ENCODE measurements at places on chromosomes 5 and 9. TPM values are rescaled to one million over a fixed set of nuclear protein-coding genes. Genes with fewer than 3 reads are reported as not detected.

Gene C1QTNF2
- 0.49 TPM for total RNA-seq

Gene PCDHGA10
- total RNA-seq: 19.1 TPM

Gene MRPS2
- total RNA-seq: 34.1 TPM

Gene GPX8
- total RNA-seq: 131 TPM

Gene RFX3
- 3.2 TPM for total RNA-seq

Gene RLN2
- not detected for total RNA-seq

Gene TARS1
- total RNA-seq: 209 TPM

Gene PCDHB10
- total RNA-seq: 0.81 TPM

Gene BTNL8
- not detected for total RNA-seq

Gene MARCOL
- total RNA-seq: not detected

Gene LCN10
- total RNA-seq: not detected

Gene STK10
- total RNA-seq: 88.8 TPM

Gene B4GALT1
- total RNA-seq: 98.5 TPM

Gene FOXD4L4
- total RNA-seq: under 0.01 TPM

Gene NIM1K
- total RNA-seq: 3.7 TPM

Gene ARHGEF37
- 2.4 TPM for total RNA-seq

Gene ENTREP1
- not detected for total RNA-seq

Gene PGM5
- total RNA-seq: 0.85 TPM

Gene INSL6
- not detected for total RNA-seq

Gene PCDHGB7
- 20.2 TPM for total RNA-seq

Gene CKMT2
- not detected for total RNA-seq

Gene PGGT1B
- 21.1 TPM for total RNA-seq

Gene BRD3OS
- 43.7 TPM for total RNA-seq

Gene SH3GLB2
- total RNA-seq: 65.8 TPM

Gene ORM2
- not detected for total RNA-seq

Gene GDF9
- total RNA-seq: 0.16 TPM

Gene NXNL2
- total RNA-seq: 2.1 TPM

Gene CCDC192
- not detected for total RNA-seq

Gene CCDC112
- total RNA-seq: 6.7 TPM

Gene PCDHGB1
- 3.5 TPM for total RNA-seq

Gene PCDHA9
- 0.36 TPM for total RNA-seq

Gene ZBED3
- 3.1 TPM for total RNA-seq

Gene IL3
- total RNA-seq: not detected

Gene ENC1
- total RNA-seq: 119 TPM

Gene CTXN3
- not detected for total RNA-seq

Gene PCDHGA8
- 3.0 TPM for total RNA-seq

Gene CNTFR
- not detected for total RNA-seq

Gene PLEKHG4B
- total RNA-seq: 0.36 TPM

Gene FAM151B
- total RNA-seq: 10.1 TPM

Gene MYMK
- not detected for total RNA-seq

Gene WDR70
- 22.1 TPM for total RNA-seq

Data from hair follicle dermal papilla cell (primary cell).